ENCODE measurements at places on chromosomes 11 and 22.
A peak's percentile ranks its signal among the peaks of the same experiment; 100 is the strongest.

- DNase-seq, result no peak
Observed at GRCh38 chr11:123196060-123196714, 1.1 kb upstream of the CLMP start.

GRCh38 chr11:10295064-10295901 is 1.3 kb upstream of the SBF2 start:
- DNase-seq, result no peak

- no peak for DNase-seq
Observed at GRCh38 chr11:15843309-15843872, 513.0 kb downstream of the SOX6 start.

DNA sequence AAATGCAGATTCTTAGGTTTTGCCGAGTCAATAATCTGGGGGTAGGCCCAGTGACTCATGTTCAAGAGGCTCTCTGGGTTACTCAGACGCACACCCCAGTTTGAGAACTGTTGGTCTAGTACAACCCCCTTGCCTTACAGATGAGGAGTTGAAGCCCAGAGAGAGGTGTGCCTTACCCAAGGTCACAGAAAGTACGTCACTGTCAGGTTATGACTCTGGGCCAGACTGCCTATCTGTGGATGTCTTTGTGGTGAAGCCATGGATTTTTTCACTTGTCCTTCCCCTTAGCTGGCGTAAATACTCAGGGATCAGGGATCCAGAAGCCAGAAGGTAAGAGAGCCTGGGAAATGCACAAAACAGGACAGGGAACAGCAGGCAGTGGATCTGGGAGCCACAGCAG is 25.2 kb upstream of the NECTIN1 start:
- no peak for DNase-seq

DNA sequence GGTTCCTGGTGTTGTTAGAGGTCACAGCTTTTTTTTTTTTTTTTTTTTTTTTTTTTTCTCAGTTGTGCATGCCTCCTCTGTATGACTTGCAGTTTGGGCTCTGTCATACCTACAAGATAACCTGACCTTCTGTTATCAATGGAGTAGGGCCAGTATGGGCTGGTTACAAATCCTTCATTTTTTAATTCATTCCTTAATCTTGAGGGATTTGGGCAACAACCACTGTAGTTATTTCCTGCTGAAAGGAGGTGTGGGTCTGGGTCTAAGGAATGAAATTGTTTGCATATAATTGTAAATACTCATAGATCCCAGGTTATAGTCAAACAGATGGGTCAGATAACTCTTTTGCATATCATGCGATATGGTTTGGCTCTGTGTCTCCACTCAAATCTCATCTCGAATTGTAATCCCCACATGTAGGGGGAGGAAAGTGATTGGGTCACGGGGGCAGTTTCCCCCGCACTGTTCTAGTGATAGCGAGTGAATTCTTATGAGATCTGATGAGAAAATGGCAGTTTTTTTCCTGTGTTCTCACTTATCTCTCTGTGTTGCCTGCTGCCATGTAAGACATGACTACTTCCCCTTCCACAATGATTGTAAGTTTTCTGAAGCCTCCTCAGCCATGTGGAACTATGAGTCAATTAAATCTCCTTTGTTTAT is 14.1 kb upstream of the GLYAT start:
- DNase-seq, result no peak

GRCh38 chr22:23233752-23234408 is 53.6 kb downstream of the BCR start:
- no peak for DNase-seq

DNA sequence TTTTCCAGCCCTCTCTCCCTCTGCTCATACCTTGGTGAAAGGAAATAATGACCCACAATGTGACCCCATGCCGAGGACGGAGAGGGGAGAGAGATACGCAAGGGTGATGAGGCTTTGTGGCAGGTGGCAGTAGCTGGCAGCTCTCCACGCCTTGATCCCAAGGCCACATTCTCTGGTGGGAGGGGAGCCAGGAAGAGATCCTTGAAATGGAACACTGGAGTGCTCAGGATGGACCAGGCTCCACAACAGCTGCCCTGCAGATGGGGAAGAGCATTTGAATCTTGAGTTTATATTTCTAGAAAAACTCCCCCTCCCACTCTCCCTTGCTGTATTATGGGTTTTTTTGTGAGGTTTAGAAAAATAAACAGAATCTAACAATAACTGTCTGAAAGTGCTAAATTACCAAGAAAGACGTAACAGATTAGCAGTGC is 61.6 kb upstream of the CDON start:
- DNase-seq, result no peak

- DNase-seq, result no peak
Observed at GRCh38 chr22:43996981-43997265, 27.2 kb upstream of the PARVB start.

DNA sequence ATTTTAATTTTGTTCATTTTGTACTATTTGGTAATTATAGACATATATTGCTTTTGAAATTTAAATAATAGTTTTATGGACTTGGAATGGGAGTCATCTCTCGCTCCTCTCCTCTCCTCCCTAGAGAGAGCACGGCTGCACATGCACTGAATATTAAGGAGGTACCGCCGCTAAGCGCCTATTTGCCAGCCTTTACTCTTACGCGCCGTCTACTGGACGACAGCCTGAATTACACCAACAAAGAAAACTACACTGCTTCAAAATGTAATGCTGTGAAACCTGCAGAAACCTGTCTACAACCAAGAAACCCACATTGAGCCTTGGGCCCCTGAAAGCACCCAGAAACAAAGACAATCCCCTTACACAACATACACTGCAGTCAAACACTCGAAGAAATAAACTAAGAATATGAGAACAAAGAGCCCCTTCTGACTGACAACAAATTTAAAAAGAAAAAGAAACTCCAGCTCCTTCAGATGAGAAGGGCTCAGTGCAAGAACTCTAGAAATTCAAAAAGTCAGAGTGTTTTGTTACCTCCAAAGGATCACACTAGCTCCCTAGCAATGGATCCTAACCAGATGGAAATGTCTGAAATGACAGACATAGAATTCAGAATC is 737.2 kb downstream of the LRRC4C start:
- no peak for DNase-seq

GRCh38 chr22:46070803-46071450 is 79.4 kb upstream of the PPARA start:
- DNase-seq, result no peak

DNA sequence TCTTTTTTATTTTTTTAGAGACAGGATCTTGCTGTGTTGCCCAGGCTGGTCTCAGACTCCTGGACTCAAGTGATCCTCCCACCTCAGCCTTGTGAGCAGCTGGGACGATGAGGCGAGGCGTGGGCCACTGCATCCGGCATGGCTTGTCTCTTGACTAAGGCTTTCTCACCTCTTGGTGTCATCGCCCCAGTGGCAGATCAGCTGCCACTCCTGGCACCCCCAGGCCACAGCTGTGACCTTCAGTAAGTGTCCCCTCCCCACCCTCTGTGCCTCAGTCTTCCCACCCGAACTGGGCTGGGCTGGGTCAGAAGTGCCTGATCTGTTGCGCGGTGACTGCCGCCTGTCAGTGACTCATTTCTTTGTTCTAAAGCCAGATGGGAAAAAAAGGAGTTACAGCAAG is 3.6 kb downstream of the SYNGR1 start:
- DNase-seq, result peak; percentile 19

- no peak for DNase-seq
Observed at GRCh38 chr11:85709941-85710702, 24.1 kb upstream of the CCDC89 start.

DNA sequence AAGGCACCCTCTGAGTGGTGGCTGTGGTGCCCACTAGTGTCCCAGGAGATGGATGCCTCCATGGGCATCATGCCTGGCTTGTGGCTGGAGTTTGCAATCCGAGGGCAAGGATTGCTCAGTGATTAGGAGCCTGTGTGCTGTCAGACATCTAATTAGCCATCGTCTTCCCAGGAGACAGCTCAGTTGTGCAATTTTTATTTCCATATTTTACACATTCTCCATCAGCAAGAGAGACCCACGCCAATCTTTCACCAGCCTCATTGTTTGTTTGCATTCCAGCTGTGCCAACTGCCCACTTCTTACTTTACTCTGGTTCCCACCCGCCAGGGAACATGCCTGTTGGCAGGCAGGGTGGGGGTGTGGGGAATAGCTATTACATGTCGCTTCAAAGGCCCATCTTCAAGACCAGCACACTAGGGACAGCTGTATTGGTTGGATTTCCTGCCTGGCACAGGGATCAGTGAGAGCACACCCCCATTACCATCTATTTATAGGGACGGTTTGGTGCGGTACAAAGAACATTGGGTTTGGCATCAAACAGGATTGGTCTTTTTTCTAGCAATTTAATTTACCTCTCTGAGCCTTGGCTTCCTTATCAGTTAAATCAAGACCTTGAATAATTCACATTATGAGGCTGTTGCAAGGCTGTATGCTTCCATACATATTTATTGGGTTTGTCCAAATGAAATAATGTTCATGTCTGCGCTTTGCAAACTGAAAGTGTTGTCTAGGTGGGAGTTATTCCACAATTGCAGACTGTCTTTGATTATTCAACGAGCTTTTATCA is 80.7 kb upstream of the NAV2 start:
- no peak for DNase-seq

GRCh38 chr11:103530257-103530656 is 421.0 kb downstream of the DYNC2H1 start:
- DNase-seq, result no peak

DNA sequence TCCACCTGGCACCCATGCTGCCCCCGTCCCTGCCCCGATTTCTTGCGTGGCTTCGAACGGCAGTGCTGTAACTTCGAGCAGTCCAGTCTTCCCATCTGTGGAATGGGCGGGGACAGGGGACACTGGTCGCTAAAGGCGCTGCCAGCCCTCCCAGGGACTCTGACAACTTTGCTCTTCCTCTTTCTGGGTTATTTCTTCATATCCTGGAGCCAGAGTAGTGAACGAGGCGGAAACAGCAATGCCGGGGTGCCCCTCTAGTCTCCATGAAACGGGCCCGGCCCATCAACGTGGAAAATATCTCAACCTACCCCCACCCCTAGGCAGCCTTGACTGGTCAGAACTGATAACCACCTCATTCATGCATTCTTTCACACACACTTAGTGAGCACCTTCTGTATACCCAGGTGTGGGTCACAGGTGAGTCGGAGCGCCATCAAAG is 42.8 kb downstream of the TRIOBP start:
- peak; percentile 58 for DNase-seq

DNA sequence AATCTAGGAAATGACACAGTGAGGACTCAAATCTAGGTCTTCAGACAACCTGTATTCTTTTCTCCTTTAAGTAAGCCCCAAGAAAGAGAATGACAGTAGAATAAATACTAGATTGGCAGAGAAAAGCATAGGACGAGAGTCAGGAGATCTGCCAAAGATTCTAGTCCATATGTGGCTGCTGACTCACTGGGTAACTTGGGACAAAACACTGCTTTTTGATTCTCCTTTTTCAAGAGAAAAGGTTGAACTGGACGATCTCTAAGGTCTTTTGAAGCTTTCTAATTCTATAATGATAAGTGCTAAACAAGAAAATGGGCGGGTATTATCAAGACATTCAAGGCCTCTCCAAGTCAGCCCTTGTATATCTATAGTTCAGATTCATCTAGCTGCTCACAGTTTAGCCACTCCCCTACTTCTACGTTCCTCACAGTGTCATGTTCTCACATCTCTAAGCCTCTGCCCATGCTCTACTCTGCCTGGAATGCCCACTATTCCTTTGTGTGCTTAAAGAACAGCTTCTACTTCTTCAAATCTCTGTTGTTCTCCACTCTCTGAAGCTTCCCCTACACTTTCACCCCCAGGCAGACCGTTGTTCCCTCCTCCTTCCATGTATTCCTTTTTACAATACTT is 53.0 kb downstream of the RELT start:
- DNase-seq, result no peak

GRCh38 chr11:75508051-75508561 is 17.6 kb downstream of the GDPD5 start:
- DNase-seq, result peak; percentile 80

DNA sequence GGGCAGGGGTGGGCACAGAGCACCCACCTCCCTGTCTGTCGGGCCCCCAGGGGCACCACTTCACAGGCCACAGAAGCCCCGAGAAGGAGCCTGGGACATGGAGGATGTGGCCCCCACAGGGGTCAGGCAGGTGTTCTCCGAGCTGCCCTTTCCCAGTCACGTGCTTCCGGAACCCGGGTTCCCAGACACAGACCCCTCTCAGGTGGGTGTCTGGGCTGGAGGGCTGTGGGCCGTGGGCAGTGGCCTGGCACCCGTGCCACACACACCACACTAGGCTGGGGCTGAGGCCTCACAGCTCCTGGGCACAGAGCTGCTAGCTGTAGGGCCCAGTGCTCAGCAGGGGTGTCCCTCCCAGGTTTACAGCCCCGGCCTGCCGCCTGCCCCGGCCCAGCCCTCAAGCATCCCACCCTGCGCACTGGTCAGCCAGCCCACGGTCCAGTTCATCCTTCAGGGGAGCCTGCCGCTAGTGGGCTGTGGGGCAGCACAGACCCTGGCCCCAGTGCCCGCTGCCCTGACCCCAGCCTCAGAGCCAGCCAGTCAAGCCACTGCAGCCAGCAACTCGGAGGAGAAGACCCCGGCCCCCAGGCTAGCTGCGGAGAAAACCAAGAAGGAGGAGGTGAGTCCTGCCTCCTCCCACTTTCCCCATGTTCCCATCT is 5.5 kb downstream of the IRF7 start:
- no peak for DNase-seq

- no peak for DNase-seq
Observed at GRCh38 chr22:19522881-19523239, 1.4 kb downstream of the CLDN5 start.

- DNase-seq, result no peak
Observed at GRCh38 chr11:7019500-7020182, 505 bp downstream of the ZNF214 start.

- DNase-seq, result no peak
Observed at GRCh38 chr22:38735465-38736256, 20.1 kb downstream of the SUN2 start.

- no peak for DNase-seq
Observed at GRCh38 chr11:130876931-130877915, 39.1 kb downstream of the SNX19 start.

- DNase-seq, result no peak
Observed at GRCh38 chr11:76796511-76797198, 13.5 kb downstream of the TSKU start.

GRCh38 chr11:43515090-43515489 is 156.4 kb downstream of the TTC17 start:
- DNase-seq, result no peak

- DNase-seq, result no peak
Observed at GRCh38 chr11:45650166-45651095, 15.0 kb downstream of the CHST1 start.

GRCh38 chr22:48843640-48844039 is 984.0 kb downstream of the BRD1 start:
- no peak for DNase-seq

GRCh38 chr22:39343259-39344045 is 6.3 kb upstream of the SYNGR1 start:
- DNase-seq, result peak; percentile 64

GRCh38 chr11:5343474-5344335 is at the start of gene OR51B5:
OR51B5 (minus strand) TSS chr11:5343524; CDS start chr11:5343524, 0 bp downstream.
- DNase-seq, result no peak

DNA sequence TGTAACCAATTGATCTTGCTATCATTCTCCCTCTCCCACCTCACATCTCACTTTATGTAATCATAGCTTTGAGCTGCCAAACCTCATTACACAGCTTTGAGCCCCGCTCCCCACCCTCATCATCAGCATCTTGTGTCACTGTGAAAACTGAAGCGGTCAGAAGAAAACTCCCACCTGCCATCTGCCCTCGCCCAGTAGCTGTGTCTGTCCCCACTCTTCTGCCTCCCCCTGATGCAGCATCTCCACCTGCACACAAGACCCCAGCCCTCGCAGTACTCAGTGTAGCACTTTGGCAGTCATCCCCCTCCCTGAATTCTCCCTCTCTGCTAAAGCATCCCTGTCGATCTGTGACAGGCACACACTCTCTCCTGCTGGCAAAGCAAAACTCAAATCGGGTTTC is 60.3 kb upstream of the YWHAH start:
- DNase-seq, result no peak

All from CD4-positive, alpha-beta T cell treated with Interleukin-4 for 1 hour (primary cell).